Esophagus squamous epithelium (tissue), 5 donors: ENCODE measurements at places on chromosomes 6 and 20.

DNA sequence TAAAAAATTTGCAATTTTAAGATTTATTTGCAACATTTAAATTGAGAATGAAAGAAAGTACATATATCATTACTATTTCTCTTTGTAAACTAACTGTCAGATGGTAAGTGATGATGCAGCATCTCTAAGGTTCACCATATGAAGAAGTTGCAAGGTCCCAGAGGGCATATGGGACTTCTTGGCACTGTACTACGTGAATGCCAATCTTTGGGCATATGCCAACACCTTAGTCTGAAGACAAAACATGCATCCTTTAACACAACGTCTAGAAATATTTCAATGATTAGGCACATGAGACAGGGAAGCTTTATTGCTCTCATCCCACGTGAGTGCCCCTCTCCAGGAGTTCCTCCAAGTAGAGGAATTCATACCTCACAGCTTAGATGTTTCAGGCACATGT, 66.8 kb downstream of the CDK19 start:
- DNase-seq = no peak

DNA sequence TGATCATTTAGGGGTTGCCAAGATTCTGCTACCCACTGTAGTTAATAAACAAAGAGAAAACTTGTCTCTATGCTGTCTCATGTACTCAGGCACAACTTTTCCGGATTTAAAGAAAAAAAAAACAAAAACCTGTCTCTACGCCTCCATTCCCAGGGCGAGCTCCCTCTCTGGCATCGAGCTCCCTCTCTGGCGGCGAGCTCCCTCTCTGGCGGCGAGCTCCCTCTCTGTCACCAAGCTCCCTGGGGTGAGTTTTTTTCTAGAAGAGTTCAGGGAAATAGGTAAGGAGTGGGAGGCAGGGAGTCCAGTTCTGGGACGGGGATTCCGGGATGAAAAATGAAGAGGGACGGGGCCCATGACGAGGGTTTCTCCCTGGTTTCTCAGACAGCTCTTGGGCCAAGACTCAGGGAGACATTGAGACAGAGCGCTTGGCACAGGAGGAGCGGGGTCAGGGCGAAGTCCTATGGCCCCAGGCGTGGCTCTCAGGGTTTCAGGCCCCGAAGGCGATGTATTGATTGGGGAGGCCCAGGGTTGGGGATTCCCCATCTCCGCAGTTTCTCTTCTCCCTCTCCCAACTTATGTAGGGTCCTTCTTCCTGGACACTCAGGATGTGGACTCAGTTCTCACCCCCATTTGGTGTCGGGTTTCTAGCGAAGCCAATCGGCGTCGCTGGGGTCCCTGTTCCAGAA, 16.5 kb upstream of the HLA-A start:
- no peak for DNase-seq

GRCh38 chr6:165031502-165031901, 277.9 kb downstream of the C6orf118 start:
- DNase-seq = no peak

DNA sequence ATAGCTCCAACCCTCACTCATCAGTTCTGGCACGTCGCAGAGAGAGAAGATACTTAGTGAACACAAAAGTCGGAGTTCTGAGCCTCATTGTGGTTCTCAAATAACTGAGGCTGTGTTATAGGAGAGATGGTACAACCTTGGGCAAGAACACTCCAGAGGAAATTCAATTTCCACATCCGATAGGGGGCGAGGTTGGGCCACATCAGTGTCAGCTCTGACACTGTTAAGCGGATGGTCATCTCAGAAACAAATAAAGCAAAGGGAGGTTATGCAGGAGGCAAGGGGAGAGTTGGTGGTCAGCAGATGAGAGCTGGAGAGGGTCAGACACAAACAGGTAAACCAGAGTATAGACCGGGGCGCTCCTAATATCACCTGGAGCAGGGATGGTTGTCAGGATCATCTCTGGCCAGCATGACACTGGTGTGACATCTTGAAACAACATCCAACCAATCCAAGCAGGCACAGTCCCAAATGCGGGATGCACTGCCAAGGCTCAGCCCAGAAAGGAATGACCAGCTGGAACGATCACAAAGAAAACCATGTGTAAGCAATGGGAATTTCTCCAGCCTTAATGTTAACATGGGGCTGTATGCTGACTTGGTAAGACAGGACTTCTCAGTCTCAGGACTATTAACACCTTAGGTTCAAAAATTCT, 331.8 kb downstream of the HACE1 start:
- DNase-seq = no peak

DNA sequence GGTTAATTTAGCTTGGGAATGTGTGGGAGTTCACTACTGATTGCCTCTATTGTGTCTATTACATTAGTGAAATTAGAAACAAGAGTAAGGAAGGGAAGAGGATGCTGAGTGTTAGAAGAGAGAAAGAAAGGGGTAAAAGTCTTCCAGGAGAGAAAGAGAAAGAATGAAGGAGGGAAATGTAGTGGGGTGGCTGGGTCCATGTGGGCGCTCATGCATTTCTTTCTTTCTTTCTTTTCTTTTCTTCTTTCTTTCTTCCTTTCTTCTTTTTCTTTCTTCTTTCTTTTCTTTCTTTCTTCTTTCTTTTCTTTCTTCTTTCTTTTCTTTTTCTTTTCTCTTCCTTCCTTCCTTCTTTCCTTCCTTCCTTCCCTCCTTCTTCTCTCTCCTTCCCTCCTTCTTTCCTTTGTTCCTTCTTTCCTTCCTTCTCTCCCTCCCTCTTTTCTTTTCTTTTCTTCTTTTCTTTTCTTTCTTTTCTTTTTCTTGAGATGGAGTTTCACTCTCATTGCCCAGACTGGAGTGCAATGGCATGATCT, 16.2 kb upstream of the SALL4 start:
- DNase-seq = no peak

GRCh38 chr6:24455061-24455460, 34.3 kb downstream of the GPLD1 start:
- DNase-seq = no peak

GRCh38 chr6:62716719-62717118, 430.7 kb upstream of the KHDRBS2 start:
- DNase-seq = no peak

DNA sequence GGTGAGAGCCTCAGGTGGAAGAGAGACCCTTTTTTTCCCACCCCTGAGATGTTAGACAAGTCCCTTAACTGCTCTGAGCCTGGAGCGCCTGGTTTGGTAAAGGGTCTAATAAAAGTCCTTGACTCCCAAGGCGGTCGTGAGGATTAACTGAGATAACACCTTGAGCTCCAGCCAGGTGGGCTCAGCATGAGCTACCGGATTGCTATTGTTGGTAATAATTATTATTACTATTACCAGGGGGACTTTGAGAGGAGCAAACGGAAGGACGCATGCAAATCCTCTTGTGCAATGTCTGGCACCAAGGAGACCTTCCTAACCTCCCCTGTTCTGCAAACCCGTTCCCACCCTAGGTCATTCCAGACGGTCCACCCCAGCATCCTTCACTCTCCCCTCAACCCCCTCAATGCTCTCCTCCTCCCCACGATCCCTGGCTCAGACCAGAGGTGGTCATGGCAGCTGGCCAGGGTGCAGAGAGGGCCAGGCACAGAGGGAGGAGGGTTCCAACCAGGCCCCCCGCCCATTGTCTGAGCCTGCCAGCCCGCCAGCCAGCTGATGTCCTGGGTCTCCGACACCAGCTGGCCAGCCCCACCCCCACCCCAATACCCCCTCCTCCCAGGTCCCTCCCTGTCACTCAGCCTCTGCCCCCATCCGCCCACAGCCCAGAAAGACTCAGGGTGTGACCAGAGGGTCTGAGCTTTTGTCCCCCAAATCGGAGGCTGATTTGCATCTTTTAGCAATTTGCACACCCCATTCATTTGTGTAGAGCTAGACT, 14.3 kb upstream of the CBFA2T2 start:
- DNase-seq = no peak

- no peak for DNase-seq
Observed at GRCh38 chr6:31546339-31546957, at the start of gene ATP6V1G2. ATP6V1G2 (minus strand) TSS chr6:31546608; CDS start chr6:31546559, 49 bp downstream.

GRCh38 chr20:25486377-25486776, 78.9 kb downstream of the GINS1 start:
- no peak for DNase-seq

DNA sequence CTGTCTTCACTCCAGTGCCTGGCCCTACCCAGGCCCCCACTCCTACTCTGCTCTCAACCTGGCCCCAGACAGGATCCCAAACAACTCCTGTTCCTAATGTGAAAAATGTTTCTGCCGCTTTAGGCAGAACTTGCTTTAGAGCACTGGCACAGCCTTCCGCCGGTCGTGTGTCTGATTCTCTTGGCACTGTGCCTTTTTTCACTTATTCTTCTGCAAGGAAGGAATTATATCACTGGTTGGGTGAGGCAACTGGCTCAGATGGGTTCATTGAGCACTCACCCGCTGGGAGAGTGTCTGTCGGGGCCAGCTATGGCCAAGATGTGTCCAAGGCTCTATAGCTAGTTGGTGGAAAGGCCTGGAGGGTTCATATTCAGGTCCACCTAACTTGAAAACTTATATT, 33.6 kb upstream of the HLA-A start:
- DNase-seq = no peak

GRCh38 chr6:135256866-135257265, 75.8 kb downstream of the MYB start:
- no peak for DNase-seq

DNA sequence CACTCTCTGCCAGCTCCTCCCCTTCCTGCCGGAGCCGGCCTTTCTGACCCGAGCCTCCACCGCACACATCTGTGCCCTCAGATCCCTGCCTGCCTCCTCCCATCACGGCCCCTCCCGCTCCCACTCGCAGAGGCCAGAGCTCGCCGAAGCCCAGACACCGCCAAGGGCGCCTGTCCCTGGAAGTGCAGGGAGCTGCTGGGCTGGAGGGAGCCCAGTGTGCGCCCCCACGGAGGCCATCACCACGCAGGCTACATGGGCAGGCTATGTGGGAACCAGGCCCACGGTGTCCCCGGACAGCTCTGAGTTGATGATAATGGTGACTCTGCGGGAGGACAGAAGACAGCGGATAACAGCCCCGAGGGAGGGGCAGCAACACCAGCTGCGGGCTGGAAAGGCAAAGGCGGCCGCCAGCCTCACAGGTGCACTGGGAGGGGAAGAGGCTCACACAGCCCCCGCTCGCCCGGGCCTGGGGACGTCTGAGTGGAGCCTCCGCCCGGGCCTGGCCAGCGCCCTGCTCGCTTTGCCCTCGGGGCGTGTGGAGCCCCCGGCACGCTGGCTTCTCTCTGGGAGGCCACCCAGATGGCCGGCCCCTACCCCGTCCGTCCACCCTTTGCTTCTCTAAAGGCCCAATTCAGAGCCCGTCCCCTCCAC, 154.9 kb downstream of the DLL1 start:
- no peak for DNase-seq

DNA sequence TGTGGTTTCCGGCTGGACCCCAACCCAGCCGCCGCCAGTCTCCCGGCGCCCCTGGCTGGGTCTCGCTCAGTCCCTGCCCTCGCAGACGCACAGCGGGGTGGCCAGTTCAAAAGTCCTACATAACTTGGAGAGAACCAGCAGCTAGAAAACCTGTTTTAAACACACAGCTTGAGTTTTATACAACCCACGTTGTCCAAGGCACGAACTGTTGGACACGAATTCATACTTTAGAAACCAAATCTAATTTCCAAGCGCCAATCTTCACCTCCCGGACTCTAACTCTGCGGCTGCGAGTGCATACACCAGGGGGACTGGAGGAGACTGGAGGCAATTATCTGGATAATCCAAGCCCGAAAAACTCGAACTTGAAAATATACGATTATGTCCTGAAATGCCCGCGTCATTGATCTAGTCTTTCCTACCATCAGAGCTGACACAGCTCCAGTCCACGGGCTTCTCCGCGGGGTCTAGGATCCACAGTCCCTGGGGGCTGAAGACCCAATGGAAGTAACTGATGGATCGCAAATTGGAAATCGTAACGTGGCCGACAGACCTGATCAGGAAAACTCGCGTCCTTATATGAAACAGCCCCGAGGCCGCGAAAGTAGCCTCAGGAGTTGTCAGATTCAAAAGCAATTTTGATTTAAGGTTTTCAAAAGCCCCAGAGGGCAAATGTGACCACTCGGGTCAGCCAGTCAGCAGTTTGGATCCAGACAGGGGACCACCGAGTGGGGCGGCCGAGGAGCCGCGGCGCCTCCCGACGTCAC, 843 bp upstream of the HEY2 start:
- DNase-seq = no peak

- peak; percentile 38 for DNase-seq
Observed at GRCh38 chr6:27772261-27773001, 139.8 kb downstream of the OR2B2 start.

GRCh38 chr6:25829375-25829774, 2.5 kb downstream of the SLC17A1 start:
- DNase-seq = no peak

DNA sequence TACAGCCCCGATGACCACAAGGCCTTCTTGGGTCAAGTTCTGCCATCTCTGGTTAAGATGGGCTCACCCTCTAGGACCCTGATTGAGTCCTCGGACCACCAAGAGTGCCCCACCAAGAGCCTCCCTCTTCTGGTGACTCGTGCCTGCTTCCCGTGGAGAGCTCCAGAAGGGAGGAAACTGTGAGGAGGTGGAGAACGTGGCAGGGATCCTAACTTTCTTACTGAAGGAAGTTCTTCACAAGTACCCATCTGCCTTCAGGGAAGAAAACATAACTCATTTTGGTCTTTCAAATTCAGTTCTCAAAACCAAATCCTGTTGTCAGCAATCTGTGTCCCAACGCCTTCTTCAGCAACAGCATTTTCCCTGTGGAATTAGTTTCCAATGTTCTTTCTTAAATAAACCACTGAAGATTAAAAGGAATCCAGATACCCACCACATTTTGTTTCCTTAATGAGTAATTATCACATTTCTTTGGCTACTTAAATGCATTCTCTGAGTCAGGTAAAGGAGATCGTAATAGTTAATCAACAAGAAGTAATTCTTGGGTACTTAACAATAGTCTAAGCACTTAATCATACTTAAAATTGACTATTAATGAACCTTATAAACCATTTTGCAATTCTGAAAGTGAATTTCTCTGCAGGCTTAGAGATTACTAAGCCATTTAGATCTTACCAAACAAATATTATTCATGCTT, 185.8 kb upstream of the SGK1 start:
- DNase-seq = no peak

GRCh38 chr20:8272766-8273165, 140.7 kb downstream of the PLCB1 start:
- DNase-seq = no peak

DNA sequence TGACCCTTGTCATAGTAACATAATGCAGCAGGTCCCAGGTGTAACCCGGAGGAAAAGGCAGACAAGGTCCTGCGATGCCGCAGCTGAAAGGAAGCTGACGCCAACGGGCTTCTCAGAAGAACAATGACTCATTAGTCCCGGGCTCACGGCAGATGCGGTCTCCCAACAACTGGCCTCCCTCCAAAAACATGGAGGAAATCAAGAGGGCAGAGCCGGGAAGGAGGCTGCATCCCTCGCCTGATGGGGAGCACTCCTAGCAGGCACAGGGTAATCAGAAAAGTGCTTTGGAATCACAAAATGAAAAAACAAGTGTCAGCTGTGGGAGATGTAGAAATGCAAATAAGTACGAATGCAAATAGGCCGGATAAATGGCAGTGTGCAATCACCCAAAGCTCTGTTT, 165.2 kb upstream of the AGPAT4 start:
- no peak for DNase-seq

- no peak for DNase-seq
Observed at GRCh38 chr6:85580118-85580877, 13.4 kb downstream of the SNX14 start.

- no peak for DNase-seq
Observed at GRCh38 chr6:9532621-9533557, 882.0 kb downstream of the TFAP2A start.

- DNase-seq = no peak
Observed at GRCh38 chr20:20803011-20803410, 90.6 kb upstream of the RALGAPA2 start.
